ENCODE measurements at places on chromosomes 7 and 10. TPM values are rescaled to one million over a fixed set of nuclear protein-coding genes. Genes with fewer than 3 reads are reported as not detected.

- no peaks in the 10 kb centered on the region for H3K4me1 ChIP-seq
- DNase-seq: no peak
- no peak overlapping the region for H3K4me3 ChIP-seq
- no peaks in the 10 kb centered on the region for H3K27me3 ChIP-seq
Measured at GRCh38 chr7:147151661-147152060, 1035.1 kb downstream of the CNTNAP2 start.

- peaks cover 2% of the 10 kb centered on the region for H3K27me3 ChIP-seq
- no peaks in the 10 kb centered on the region for H3K36me3 ChIP-seq
- H3K4me3 ChIP-seq: no peak overlapping the region
- DNase-seq: no peak
- H3K27ac ChIP-seq: no peak overlapping the region
Measured at GRCh38 chr10:33483816-33484190, 149.3 kb upstream of the NRP1 start.

GRCh38 chr7:120993553-120994191, 5.2 kb downstream of the CPED1 start:
- no peaks in the 10 kb centered on the region for H3K36me3 ChIP-seq
- H3K4me3 ChIP-seq: peak overlapping the region; percentile 1
- peaks cover 7% of the 10 kb centered on the region for H3K4me1 ChIP-seq
- no peaks in the 10 kb centered on the region for H3K27me3 ChIP-seq

- H3K27ac ChIP-seq: no peak overlapping the region
- H3K4me1 ChIP-seq: no peaks in the 10 kb centered on the region
- no peaks in the 10 kb centered on the region for H3K36me3 ChIP-seq
Measured at GRCh38 chr10:108252771-108253170, 1088.3 kb upstream of the SORCS1 start.

- no peak overlapping the region for H3K27ac ChIP-seq
- no peaks in the 10 kb centered on the region for H3K4me1 ChIP-seq
- H3K36me3 ChIP-seq: no peaks in the 10 kb centered on the region
- DNase-seq: no peak
- H3K27me3 ChIP-seq: no peaks in the 10 kb centered on the region
Measured at GRCh38 chr7:18290223-18290622, 205.3 kb upstream of the HDAC9 start.

DNA sequence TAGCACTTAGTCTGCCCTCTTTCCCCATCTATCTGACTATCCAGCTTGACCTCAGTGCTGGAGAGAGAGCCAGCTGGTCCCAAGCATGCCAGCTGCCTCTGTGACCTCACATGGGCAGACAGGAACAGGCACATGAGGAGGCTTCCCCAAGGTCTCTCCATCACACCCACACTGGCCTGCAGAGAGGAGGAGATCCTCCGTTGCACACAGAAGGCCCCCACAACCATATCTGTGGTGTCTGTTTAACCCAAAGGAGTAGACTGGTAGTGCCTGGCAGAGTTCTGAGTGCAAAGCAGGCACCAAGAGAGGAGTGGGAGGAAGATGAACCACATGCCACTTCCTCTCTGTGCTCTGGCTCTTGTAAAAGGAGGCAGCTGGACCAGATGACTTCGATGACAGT, 4.8 kb upstream of the ANK3 start:
- H3K27ac ChIP-seq: no peak overlapping the region
- DNase-seq: no peak
- H3K36me3 ChIP-seq: no peaks in the 10 kb centered on the region
- H3K4me3 ChIP-seq: no peak overlapping the region

- H3K4me3 ChIP-seq: no peak overlapping the region
- no peaks in the 10 kb centered on the region for H3K4me1 ChIP-seq
- no peaks in the 10 kb centered on the region for H3K36me3 ChIP-seq
- peaks cover 34% of the 10 kb centered on the region for H3K27me3 ChIP-seq
Measured at GRCh38 chr10:101721806-101722205, 26.8 kb upstream of the FBXW4 start.

GRCh38 chr7:105021967-105022366, 8.0 kb downstream of the KMT2E start:
- H3K27me3 ChIP-seq: no peaks in the 10 kb centered on the region
- no peak overlapping the region for H3K27ac ChIP-seq
- no peak overlapping the region for H3K4me3 ChIP-seq

GRCh38 chr7:98305951-98306535, 24.6 kb downstream of the BRI3 start:
- no peak for DNase-seq
- no peaks in the 10 kb centered on the region for H3K4me1 ChIP-seq
- H3K27ac ChIP-seq: no peak overlapping the region
- H3K4me3 ChIP-seq: no peak overlapping the region
- H3K36me3 ChIP-seq: peaks cover 15% of the 10 kb centered on the region

DNA sequence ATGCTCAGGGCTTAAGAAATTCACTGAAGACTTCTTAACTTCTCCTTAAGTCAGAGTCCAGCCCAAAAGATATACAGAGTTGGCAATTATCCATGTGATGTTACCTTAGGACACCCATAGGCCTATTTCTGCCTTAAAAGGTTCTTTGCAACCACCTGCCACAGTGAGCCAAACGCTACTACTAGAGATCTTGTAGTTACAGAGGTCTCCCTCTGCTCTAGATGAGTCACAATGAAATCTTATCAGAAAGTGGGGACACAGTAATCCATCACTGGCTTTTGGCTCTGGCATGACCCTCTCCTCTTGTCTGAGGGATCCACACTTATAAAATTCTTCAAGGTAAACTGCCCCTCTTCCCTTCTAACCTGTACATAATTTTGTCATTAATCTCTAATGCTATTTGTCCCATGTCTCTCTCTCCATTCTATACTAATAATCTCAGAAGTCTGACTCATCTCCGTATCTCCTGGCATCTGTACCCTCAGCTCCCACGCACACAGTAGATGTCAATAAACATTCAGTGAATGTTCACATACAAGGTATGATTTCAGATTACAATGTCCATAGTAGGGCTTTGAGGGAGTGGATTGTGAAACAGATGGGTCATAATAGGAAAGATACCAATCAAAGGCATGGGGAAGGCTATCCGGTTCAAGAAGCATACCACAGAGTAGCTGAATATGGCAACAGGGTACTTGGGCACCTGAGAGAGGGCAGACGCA, 112.1 kb downstream of the SGMS1 start:
- peak; percentile 80 for DNase-seq
- H3K27ac ChIP-seq: no peak overlapping the region
- no peaks in the 10 kb centered on the region for H3K27me3 ChIP-seq

GRCh38 chr7:138978541-138979184, 2.5 kb downstream of the KIAA1549 start:
- no peak for DNase-seq
- no peak overlapping the region for H3K27ac ChIP-seq
- no peaks in the 10 kb centered on the region for H3K27me3 ChIP-seq
- H3K4me3 ChIP-seq: no peak overlapping the region
- H3K36me3 ChIP-seq: no peaks in the 10 kb centered on the region

- DNase-seq: no peak
- no peaks in the 10 kb centered on the region for H3K36me3 ChIP-seq
- H3K27me3 ChIP-seq: no peaks in the 10 kb centered on the region
- no peak overlapping the region for H3K4me3 ChIP-seq
- no peaks in the 10 kb centered on the region for H3K4me1 ChIP-seq
Measured at GRCh38 chr7:79124331-79124730, 329.1 kb downstream of the MAGI2 start.

DNA sequence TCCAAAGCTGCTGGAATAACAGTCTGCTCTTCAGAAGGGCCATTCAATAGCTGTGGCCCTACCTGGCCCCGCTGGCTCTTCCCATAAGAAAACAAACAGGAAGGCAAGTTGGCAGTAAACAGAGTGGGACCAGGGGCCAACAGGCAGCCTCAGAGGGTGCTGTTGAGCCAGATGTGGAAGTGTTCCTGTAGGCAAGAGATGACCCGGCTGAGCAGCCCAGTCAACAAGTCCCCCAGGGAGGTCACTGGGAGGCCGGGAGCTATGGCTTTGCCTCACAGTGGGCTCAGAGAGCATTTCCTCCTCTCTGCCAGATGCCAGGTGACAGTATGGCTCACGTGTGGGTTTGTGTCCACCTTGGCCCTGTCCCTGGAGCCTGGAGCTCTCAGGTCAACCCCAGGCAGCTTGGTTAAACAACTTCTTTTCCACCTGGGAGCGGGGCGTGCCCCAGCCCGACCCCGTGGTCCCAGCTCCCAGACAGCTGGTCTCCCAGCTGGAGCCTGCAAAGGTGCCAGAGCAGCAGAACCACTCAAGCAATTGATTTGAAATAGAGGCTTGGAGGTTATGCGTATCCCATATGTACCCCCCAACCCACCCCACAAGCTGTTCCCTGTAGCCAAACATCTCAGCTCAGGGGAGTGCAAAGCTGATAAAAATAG, 33.8 kb upstream of the LOXL4 start:
- H3K27ac ChIP-seq: no peak overlapping the region
- peaks cover 26% of the 10 kb centered on the region for H3K27me3 ChIP-seq
- no peak overlapping the region for H3K4me3 ChIP-seq

DNA sequence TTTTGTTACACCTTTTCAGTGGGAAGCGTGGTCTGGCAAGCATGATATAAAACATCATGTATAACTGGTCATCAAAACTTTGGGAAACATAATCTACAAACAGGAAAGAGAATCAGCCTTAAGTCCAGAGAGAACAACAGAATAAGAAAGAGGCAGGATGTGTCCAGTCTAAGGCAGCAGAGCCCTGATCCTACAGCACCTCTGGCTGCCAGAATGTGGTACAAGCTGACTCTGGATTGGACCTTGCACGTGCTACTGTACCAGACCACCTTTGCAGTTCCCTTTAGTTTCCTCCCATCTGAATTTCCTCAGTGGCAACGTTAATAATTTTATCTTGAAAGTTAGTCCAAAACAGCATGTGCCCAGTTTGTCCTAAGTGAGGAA, 824.6 kb upstream of the IGFBP3 start:
- no peak overlapping the region for H3K27ac ChIP-seq
- peak; percentile 21 for DNase-seq
- no peaks in the 10 kb centered on the region for H3K27me3 ChIP-seq

- peaks cover 2% of the 10 kb centered on the region for H3K4me1 ChIP-seq
- no peaks in the 10 kb centered on the region for H3K36me3 ChIP-seq
- DNase-seq: peak; percentile 67
- peak overlapping the region; percentile 74 for H3K4me3 ChIP-seq
Measured at GRCh38 chr7:123749537-123749857, 694 bp upstream of the WASL start.

- no peak overlapping the region for H3K4me3 ChIP-seq
- H3K4me1 ChIP-seq: 0 out of 2 replicates have a peak, but pooled peaks cover 1% of the 10 kb centered on the region
- peaks cover 14% of the 10 kb centered on the region for H3K27me3 ChIP-seq
- DNase-seq: no peak
Measured at GRCh38 chr7:44305564-44306507, 19.6 kb downstream of the CAMK2B start.

GRCh38 chr7:8176370-8177081, 85.4 kb downstream of the ICA1 start:
- H3K27ac ChIP-seq: no peak overlapping the region
- no peaks in the 10 kb centered on the region for H3K4me1 ChIP-seq
- H3K36me3 ChIP-seq: no peaks in the 10 kb centered on the region
- H3K4me3 ChIP-seq: no peak overlapping the region
- DNase-seq: no peak
- H3K27me3 ChIP-seq: peaks cover 1% of the 10 kb centered on the region

DNA sequence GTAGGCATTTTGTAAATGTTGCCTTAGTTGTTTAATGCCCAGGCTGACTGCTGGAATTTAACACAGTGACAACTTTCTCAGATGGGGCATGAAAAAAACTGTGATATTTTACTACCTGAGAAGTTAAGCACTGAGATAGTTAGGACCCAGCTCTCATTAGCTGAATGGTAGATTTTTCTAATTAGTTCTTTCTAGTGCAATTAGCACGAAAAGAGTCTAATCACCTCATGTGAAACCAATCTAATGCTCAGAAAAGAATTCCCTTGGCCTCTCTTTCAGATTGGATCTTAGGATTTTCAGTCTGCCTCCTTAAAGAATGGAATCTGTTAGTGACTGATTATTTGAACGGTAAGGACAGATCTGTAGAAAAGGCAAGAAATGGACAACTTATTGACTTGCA, 743.2 kb downstream of the AUTS2 start:
- no peak overlapping the region for H3K27ac ChIP-seq
- H3K36me3 ChIP-seq: no peaks in the 10 kb centered on the region
- H3K4me3 ChIP-seq: no peak overlapping the region

- no peaks in the 10 kb centered on the region for H3K4me1 ChIP-seq
- H3K27me3 ChIP-seq: no peaks in the 10 kb centered on the region
- H3K4me3 ChIP-seq: no peak overlapping the region
- no peak for DNase-seq
- no peak overlapping the region for H3K27ac ChIP-seq
Measured at GRCh38 chr7:77466450-77466849, 50.3 kb upstream of the GSAP start.

- DNase-seq: no peak
- peaks cover 13% of the 10 kb centered on the region for H3K4me1 ChIP-seq
- no peaks in the 10 kb centered on the region for H3K27me3 ChIP-seq
- H3K4me3 ChIP-seq: no peak overlapping the region
- no peak overlapping the region for H3K27ac ChIP-seq
- no peaks in the 10 kb centered on the region for H3K36me3 ChIP-seq
Measured at GRCh38 chr10:74900297-74900696, 73.9 kb downstream of the KAT6B start.

GRCh38 chr7:142063551-142064442, 47.7 kb upstream of the MGAM2 start:
- no peaks in the 10 kb centered on the region for H3K36me3 ChIP-seq
- no peak for DNase-seq
- H3K4me3 ChIP-seq: no peak overlapping the region
- no peaks in the 10 kb centered on the region for H3K27me3 ChIP-seq

- peaks cover 29% of the 10 kb centered on the region for H3K27me3 ChIP-seq
- no peak overlapping the region for H3K27ac ChIP-seq
- H3K36me3 ChIP-seq: no peaks in the 10 kb centered on the region
- peaks cover 6% of the 10 kb centered on the region for H3K4me1 ChIP-seq
Measured at GRCh38 chr10:12849319-12850181, 152.0 kb downstream of the CCDC3 start.

DNA sequence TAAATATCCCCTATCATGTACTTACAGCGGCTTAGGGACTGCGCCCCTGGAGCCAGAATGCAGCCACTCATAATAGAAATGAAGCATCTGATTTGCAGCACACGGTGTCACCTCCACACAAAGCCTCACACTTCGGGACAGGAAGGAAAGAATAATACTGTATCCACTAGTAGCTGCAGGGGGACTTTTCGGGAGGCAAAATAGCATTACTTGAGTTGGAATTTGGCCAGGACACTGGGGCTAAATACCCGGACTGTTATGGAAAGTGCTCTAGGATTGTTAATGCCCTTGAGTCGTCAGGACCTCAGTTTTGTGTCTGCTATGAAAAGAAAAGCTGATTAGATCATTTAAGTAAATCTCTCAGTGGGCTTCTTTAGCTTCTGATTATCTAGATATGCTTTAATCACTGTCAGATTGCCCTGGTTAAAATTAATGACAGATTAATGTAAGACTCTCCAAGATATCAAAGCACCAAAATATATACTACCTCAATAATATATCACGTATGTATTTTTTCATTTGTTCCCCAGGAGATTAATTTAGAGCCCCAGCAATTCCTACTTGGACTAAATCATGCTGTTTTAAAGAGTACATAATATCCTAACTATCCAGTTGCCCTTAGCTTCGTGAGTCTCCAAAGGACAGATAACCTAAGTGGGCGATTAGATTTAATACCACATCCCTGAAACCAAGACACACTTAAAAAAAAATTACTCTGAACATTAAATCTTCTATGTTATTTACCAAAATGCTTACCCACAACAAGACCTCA, 173.0 kb upstream of the NEBL start:
- no peak overlapping the region for H3K4me3 ChIP-seq
- no peak overlapping the region for H3K27ac ChIP-seq
- H3K4me1 ChIP-seq: no peaks in the 10 kb centered on the region
- no peaks in the 10 kb centered on the region for H3K27me3 ChIP-seq
- DNase-seq: no peak

CASD1 gene
- 4.5 TPM for total RNA-seq

STAG3 gene
- total RNA-seq: 0.36 TPM

ADK gene
- total RNA-seq: 50.8 TPM

ADCY1 gene
- total RNA-seq: 0.18 TPM

SCIN gene
- not detected for total RNA-seq

SPDYE8 gene
- total RNA-seq: not detected

Data from IMR-90 (cell line).